Ovary (tissue), 10 donors: ENCODE measurements at places on chromosomes 3 and 15.

GRCh38 chr15:72227192-72227586 is 3.8 kb downstream of the PKM start:
- DNase-seq = no peak

GRCh38 chr3:24707936-24708335 is 213.3 kb upstream of the THRB start:
- no peak for DNase-seq

DNA sequence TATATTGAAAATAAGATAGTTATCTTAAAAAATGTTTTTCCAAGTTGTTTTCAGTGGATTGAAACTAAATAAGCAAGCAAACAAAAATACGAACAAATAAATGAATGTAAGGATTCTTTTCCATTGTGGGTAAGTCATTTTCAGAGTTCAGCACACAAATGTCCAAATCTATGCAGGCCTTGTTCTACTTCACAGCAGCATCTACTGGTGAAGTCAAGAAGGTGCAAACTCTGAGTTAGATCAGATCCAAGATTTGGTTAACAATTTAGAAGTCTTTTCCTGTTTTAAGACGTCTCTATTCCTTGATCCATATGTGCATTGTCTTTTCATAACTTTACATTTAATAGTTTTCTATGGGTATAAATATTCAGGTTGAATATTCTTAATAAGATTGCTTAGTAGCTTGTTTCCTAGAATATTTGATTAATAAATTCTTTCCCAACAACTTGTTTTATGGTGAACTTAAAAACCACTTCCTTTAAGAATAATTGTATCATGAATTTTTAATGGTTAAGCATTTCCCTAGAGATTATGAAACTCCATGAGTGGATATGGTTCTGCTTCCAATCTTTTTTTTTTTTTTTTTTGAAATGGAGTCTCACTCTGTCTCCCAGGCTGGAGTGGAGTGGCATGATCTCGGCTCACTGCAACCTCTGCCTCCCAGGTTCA is 10.5 kb downstream of the PTX3 start:
- DNase-seq = no peak

DNA sequence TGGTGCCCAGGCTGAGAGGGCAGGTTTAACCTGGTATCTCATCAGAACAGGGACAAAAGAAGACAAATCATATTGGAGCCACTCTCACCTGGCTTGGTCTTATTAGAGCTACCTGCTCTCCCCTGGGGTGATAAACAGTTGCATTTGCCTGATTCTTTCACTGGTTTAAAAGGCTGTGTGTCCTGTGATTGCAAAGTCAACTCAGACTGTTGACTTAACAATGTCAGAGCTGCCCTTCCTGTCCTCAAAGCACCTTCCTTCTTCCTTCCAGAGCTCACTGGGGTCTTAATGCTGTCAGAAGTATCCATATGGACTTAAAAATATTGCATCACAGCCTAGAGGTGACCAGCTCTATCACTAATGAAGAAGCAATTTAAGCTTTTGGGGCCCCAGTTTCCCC is 50.5 kb upstream of the MINAR1 start:
- DNase-seq = no peak

GRCh38 chr3:74435631-74436030 is 178.8 kb downstream of the CNTN3 start:
- DNase-seq = no peak

GRCh38 chr3:72810659-72811434 is 37.4 kb downstream of the SHQ1 start:
- DNase-seq = no peak

DNA sequence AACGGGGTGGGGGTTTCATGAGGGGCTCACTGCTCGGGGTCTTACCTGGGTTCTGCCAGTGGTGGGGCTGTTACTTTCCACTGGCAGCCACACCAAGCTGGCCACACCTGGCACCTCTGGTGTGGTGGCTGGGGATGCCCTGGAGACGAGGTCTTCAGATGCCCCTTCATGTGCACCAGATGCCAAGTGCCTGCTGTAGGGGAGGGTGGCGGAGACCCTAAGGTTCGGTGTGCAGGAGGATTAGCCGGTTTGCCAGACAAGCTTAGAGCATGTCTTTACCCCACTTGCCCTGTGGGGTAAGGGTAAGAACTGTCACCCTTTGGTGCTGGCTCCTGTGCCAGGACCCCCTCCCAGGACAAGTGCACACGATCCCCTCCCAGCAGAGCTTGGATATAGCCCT is 188.3 kb downstream of the TJP1 start:
- no peak for DNase-seq

DNA sequence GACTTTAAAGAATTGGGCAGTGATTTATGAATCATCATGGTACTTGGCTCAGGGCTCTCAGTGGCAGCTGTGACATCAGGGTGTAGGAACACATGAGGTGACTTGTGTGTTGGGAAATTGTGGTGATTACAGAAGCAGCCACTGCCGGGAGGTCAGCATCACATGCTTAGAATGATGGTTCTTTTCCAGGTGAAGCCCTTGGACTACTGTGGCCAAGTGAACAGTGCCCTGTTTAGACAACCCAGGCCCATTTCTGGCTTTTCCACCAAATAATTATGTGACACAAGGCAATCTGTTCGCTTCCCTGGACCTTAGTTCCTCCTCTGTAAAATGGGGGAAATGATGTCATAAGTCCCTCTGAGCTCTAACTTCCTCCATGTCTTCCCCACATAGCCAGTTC is 139.7 kb upstream of the ROPN1 start:
- no peak for DNase-seq

DNA sequence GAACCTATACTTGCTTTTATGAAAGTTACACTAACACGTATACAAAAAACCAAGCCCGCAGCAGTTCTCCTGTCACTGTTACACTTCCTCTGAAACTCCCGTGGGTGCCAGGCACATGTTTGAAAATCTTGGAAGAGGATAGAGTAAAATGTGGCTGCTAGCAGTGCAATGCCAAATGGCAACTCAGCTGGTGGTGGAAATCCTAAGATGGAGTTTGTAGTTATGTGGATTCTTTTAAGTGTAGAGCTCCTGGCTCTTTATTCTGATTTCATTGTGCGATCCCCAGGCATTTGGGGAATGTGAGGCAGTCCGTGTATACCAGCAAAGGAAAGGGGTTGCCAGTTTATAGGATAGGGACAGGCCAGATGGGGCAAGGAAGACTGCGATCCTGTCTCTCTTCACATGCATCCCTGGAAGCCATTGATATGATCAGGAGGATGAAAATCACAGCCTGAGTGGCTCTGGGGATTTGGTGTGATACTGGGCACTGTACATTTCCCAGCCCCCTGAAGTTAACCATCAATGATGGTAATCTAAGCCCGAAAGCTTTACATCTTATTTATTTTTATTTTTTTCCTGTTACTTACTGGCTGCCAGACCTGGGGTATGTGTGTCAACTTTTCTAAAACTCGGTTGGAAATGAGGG is 1.1 kb downstream of the STAC start:
- DNase-seq = no peak

- no peak for DNase-seq
Measured at GRCh38 chr15:75153087-75153486, 48.6 kb upstream of the C15orf39 start.

DNA sequence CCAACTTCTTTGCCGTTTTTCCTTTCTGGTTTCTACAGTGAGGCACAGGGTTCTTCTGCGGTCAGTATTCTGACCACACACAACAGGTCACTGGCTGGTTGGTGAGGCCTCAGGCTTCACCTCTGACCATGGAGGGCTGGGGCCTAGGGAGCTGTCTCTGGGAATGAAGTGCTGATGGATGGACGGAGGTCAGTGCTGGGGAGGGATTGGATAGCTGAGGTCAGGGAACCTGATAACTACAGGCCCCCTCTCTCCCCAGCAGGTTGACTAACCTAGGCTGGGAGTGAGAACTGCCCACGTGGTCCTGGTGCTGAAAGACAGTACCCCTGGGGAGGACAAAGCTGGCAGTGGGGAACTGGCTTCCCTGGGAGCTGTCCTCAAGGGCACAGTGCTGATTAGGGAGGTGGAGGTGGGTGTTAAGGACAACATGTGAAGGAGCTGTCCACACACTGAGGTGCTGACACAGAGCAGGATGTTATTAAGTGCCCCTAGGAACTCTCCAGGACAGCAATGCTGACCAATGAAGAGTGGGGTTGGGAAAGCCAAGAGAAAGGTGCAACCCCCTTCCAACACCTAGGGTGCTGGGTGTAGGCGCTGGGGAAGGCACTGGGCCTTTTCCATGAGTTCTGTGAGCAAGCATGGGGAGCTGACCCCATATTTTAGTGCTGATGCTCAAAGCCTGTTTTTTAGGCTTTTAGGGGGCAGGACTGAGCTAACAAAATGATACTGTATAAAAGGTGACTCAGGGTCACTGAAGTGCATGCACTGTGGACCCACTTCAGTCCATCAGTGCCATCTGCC is 45.2 kb downstream of the ATP2B2 start:
- no peak for DNase-seq

DNA sequence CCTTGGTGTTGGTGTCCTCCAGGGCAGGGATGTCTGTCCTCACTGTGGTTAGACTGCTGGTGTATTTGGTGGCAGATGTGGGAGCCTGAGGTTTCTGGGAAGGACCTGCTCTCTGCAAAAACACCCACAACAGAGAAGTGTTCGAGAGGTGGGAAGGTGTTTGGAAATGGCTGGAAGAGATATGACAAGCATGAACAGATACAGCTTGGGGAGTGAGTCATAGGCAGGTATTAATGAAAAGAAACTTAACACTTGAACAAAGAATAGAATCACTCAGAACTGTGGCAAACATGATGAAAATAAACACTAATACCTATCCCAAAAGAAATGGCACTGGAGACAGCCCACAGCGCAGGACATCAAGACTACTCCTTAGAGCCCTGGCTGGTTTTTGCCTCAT is 192.4 kb upstream of the RORA start:
- DNase-seq = no peak

DNA sequence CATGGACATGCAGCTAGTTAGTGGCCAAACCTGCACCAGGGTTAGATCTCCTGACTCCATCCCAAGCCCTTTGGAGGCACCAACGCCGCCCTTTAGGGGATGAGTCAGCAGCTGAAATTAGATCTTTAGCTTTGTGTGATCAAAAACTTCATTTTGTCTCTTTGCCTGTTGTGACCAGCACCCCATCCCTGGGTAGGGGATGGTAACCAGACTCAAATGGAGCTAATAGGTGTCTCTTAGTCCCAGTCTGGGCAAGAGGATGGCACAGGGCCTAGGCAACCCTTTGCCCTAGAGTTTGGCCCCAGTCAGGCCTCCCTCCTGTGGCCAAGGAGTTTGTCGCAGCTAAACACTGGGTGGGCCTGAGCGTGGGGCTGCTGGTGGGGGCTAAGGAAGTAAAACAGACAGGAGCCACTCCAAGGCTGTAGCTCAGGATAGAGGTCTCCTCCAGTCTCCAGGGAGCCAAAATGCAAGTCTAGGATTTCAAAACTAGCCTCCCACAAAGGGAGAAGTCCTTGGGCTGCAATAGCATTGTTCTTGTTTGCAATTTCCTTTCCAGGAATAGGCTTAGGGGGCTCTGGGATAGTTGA is 105.1 kb downstream of the CPN2 start:
- no peak for DNase-seq

GRCh38 chr3:177367788-177368187 is 170.5 kb upstream of the TBL1XR1 start:
- DNase-seq = no peak

DNA sequence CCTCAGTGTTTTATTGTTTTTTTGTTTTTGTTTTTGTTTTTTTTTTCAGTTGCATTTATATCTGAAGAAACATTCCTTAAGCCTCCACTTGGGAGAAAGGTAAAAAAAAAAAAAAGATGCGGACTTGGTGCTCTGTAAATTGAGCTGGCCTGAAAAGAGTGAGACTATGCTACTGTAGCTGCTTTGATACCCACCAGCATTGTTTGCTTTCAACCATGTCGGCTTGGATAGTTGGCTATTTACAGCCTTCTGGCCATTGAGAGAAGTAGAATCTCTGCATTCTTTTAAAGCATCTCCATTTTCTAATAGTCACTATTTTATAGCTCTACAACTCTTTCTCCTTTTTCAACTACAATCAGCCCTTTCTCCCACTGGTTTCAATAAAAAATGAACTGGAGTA is 149.6 kb downstream of the ZIC4 start:
- no peak for DNase-seq

GRCh38 chr3:33989229-33989628 is 190.8 kb downstream of the PDCD6IP start:
- no peak for DNase-seq

DNA sequence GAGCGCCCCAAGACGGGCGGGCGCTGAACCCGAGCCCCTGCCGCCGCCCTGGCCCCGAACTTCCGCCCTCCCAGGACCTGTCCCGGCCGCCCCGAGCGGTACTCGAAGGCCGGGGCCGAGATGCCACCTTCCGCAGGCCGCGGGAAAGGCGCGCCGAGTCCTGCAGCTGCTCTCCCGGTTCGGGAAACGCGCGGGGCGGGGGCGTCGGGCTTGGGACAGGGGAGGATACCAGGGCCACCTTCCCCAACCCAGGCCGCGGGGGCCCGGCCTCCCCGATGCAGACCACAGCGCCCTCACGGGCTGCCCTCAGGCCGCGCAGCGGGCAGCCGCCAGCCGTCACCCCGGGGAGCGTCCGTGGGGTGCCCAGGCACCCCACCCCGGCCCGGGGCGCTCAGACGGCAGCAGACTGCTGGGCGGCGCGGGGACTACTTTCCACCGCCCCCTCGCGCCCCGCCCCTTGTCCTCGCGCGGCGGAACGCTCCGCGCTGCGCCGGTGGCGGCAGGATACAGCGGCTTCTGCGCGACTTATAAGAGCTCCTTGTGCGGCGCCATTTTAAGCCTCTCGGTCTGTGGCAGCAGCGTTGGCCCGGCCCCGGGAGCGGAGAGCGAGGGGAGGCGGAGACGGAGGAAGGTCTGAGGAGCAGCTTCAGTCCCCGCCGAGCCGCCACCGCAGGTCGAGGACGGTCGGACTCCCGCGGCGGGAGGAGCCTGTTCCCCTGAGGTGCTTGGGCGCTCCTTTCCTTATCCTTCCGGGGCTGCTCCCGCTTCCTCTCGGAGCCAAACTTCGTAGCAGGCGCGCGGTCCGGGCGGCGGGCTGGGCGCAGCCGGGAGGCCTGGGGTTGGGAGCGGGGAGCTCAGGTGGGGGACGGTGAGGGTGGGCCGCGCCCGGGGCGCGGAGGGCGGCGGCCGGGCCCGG is at the start of gene CTNNB1:
TSS of gene CTNNB1 (plus strand) at position 556 of the 916 bp plus-strand sequence. CDS start 24,564 bp downstream, outside the sequence.
- DNase-seq = peak; percentile 97

- DNase-seq = no peak
Measured at GRCh38 chr3:50584391-50584790, 15.1 kb downstream of the HEMK1 start.

- no peak for DNase-seq
Measured at GRCh38 chr15:53129121-53129904, 339.2 kb upstream of the ONECUT1 start.

DNA sequence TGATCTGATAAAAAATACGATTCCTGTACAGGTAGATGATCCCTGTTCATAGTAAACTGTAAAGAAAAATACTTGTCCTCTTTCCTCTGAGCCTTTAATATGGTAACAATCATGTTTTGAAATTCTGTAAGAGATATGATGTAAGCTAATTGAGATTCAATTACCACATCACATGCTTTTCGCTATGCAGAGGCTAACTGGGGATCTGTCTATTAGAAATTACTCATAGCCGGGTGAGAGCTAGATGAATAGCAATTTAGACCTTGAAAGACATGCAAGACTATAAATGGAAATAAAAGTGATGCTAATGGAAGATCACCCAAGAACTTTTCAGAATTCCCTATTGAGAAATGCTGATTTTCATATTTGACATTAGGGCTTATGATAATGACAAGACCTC is 579.9 kb upstream of the ZNF717 start:
- DNase-seq = no peak

- DNase-seq = no peak
Measured at GRCh38 chr15:89576417-89576773, 1.1 kb downstream of the TICRR start.
